ENCODE measurements at places on chromosomes 1 and 21. TPM values are rescaled to one million over a fixed set of nuclear protein-coding genes. Genes with fewer than 3 reads are reported as not detected.

- no peak overlapping the region for H3K27ac ChIP-seq
- H3K4me1 ChIP-seq: no peaks in the 10 kb centered on the region
- no peak overlapping the region for H3K4me3 ChIP-seq
- DNase-seq: no peak
- H3K27me3 ChIP-seq: no peaks in the 10 kb centered on the region
- H3K36me3 ChIP-seq: peaks cover 19% of the 10 kb centered on the region
Measured at GRCh38 chr1:227004796-227005195, 64.7 kb downstream of the COQ8A start.

The PAQR6 gene
- total RNA-seq: not detected

The MATN1 gene
- 0.56 TPM for total RNA-seq

The PDC gene
- not detected for total RNA-seq

DNA sequence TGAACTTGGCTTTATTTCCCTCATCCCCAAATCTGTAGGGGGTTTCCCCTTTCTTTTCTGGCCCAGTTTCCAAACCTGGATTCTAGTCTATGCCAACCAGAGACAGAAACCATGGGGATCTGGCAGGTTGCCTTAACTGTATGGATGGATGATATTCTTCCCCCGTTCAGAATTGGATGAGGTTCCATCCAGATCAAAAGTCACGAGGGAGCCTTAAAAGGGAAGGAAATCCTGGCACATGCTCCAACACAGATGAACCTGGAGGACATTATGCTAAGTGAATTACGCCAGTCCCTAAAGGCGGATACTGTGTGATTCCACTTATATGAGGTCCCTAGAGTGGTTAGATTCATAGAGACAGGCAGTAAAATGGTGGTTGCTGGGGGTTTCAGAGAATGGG, 124.4 kb downstream of the HUNK start:
- no peak for DNase-seq
- H3K4me1 ChIP-seq: no peaks in the 10 kb centered on the region
- H3K27ac ChIP-seq: no peak overlapping the region
- no peaks in the 10 kb centered on the region for H3K27me3 ChIP-seq
- peaks cover 28% of the 10 kb centered on the region for H3K36me3 ChIP-seq

Data from IMR-90 (cell line).